ENCODE measurements at places on chromosomes 1 and 21.
A peak's percentile ranks its signal among the peaks of the same experiment; 100 is the strongest.

- no peak for ATAC-seq
Measured at GRCh38 chr1:157932069-157932468, 61.4 kb upstream of the KIRREL1 start.

DNA sequence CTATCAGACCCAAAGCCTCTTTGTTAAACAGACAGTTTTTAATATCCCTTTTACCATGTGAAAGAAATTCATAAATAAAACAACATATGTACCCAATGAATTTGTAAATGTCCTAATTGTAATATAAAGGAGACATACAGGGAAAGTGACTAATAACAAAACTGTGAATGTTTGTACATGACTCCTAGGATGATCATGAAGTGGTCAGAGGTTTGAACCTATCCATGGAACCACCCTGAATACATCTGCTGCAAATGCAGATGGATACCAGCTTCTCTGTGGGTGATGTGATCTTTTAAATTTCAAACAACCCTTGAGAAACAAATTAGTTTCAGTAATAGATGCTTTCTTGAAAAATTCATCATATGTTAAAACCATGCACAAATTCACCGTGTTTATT is 16.7 kb upstream of the ACBD3 start:
- ATAC-seq: no peak

GRCh38 chr1:1119272-1119890 is 3.5 kb upstream of the C1orf159 start:
- no peak for ATAC-seq

GRCh38 chr1:58996341-58997059 is 212.7 kb upstream of the JUN start:
- no peak for ATAC-seq

GRCh38 chr1:43354936-43355335 is 3.8 kb upstream of the CDC20 start:
- no peak for ATAC-seq

- ATAC-seq: no peak
Measured at GRCh38 chr1:25858494-25858893, 763 bp downstream of the AUNIP start.

- ATAC-seq: peak; percentile 44
Measured at GRCh38 chr1:158150523-158150922, 30.2 kb upstream of the CD1D start.

GRCh38 chr1:65065524-65066418 is 82.2 kb upstream of the AK4 start:
- no peak for ATAC-seq

DNA sequence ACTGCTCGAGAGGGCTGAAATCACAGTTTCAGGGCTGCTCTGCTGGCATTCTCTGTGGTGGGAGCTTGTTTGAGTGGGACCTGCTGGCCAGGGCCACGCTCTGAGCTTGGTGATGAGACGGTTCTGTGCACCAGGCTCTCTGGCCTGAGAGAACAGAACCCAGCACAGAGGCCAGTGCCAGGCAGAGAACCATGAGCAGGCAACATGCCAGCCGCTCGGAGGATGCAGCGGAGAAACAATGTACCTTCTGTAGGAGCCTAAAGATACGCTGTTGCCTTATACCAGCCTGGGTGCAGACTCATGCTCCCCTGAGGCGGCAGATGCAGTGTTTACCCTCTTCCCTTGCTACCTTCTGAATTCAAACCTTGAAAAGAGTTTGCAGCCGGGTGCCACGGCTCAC is 10.0 kb downstream of the C2CD2 start:
- no peak for ATAC-seq

DNA sequence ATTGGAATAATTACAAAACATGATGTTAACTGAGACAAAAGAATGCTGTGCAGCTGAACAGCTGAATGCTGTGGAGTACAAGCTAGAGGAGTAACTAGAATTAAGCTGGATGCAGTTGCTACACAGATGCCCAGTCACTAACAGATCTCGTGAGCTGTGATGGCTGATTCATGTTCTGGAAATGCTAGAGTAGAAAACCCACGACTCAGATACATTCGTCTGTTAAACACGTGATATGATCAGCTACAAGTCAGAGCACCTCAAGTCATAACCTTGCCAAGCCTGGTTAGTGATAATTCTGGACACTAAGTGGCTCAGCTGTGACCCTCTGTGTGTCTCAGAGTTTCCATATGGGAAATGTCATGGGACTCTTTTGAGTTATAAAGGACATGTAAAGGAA is 89.7 kb upstream of the ESRRG start:
- ATAC-seq: no peak

DNA sequence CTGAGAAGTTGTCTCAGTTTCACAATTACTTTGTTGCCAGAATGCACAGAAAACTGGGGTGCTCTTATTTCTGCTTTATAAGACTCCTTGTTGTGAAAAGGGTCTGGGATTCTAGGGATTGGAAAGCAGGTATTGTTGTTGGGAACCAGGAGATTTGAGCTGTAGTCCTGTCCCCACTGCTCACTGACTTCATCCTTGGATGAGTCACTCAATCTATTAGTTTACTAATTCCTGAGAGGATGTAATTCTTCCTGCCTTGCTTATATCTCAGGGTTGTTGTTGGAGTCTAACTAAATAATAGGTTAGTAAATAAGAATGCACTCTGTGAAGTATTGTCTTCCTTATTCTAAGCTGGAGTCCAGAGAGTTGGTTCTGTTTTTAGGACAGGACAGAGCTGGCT is 172.5 kb upstream of the GALNT2 start:
- ATAC-seq: no peak

GRCh38 chr1:100868364-100868995 is 26.2 kb downstream of the EXTL2 start:
- no peak for ATAC-seq

GRCh38 chr1:216057063-216057462 is 366.2 kb downstream of the USH2A start:
- ATAC-seq: no peak

DNA sequence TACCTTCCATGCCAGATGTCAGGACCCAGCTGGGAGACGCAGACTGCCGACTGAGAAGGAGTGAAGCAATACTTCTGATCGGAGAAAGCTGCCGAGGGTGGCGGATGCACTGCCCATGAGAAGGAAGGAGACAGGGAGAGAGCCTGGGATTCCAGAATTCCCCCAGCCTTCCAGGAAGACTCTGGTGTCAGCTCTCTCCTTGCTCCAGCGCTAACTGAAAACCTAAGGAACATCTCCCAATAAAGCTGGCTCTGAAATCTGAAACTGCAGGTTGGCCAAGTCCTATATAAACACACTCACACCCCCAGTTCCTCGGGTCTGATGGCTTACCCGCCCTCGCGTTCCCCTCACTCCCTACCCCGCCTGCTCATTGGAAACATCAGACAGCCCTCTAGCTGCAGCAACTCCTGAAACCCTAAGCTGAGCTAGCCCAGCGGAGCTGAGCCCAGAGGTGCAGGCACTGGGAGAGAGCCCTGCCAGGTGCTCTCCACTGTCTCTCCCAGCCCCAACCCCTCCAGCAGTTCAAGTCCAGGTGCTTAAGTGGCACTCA is 52.3 kb downstream of the PLEKHA6 start:
- ATAC-seq: no peak

- ATAC-seq: no peak
Measured at GRCh38 chr1:113732802-113733201, 26.5 kb downstream of the PHTF1 start.

DNA sequence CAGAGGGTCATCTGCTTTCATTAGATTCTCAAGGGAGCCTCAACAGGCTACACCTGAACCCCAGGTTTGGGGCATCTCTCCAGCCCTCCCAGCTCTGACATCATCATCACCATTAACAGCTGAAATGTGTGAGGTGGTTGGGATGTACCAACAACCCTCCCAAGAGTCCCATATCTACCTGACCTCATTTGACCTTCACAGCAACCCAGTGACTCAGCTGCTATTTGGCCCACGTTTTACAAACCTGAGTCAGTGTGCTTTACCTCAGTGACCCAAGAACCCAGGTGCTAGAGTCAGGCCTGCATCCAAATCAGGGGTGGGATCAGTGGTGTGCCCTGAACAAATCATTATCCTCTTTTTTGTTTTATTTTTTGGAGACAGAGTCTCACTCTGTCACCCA is 53.3 kb upstream of the TINAGL1 start:
- no peak for ATAC-seq

GRCh38 chr1:167105271-167106118 is 11.6 kb downstream of the STYXL2 start:
- ATAC-seq: peak; percentile 56

GRCh38 chr1:10675813-10676212 is 120.6 kb downstream of the CASZ1 start:
- no peak for ATAC-seq

GRCh38 chr1:209391792-209392191 is 191.7 kb upstream of the CAMK1G start:
- ATAC-seq: no peak

- no peak for ATAC-seq
Measured at GRCh38 chr21:46399129-46399528, 59.6 kb upstream of the DIP2A start.

- ATAC-seq: no peak
Measured at GRCh38 chr1:72568113-72568512, 285.8 kb upstream of the NEGR1 start.

GRCh38 chr1:3074297-3074741 is 5.3 kb downstream of the PRDM16 start:
- ATAC-seq: no peak

- ATAC-seq: no peak
Measured at GRCh38 chr1:237227476-237227875, 185.5 kb downstream of the RYR2 start.

- ATAC-seq: no peak
Measured at GRCh38 chr1:212452323-212453155, 19.8 kb downstream of the NENF start.

DNA sequence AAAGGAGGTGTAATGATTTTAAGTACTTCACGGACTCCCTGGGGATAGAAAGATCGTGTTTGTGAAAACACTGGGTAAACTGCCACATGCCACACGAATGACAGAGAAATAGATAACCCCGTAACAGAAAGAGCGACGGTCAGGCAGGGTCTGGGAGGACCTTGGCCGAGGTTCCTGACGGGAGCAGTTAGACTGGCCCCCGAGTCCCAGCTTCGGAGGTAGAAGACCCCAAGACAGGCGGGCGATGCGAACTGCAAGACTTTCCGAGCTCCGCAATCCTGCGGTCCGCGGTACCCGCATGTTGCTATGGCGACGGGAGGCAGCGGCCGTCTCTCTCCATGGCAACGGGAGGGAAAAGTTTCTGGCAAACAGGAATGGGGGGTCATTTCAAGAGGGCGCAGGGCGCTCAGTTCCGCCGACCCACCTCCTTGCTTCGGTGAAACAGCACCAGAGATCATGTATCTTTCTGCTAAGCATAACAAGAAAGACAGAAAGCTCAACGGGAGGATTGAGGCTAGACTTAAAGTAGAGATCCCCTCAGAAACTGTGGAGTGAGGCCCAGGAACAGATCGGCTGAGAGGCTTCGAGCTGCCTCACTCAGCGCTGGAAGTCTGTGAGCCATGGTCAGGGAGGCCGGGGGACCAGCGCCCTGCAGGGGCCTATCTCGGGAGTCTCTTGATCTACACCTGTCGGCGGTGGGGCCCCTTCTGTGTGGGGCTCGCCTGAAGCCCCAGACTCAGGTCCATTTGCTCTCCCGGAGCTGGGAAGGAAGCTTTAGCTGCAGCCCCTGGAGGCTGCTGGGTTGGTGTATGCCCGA is 685 bp upstream of the SYT6 start:
- no peak for ATAC-seq

- ATAC-seq: no peak
Measured at GRCh38 chr21:41585199-41585994, 77.4 kb upstream of the TMPRSS2 start.

DNA sequence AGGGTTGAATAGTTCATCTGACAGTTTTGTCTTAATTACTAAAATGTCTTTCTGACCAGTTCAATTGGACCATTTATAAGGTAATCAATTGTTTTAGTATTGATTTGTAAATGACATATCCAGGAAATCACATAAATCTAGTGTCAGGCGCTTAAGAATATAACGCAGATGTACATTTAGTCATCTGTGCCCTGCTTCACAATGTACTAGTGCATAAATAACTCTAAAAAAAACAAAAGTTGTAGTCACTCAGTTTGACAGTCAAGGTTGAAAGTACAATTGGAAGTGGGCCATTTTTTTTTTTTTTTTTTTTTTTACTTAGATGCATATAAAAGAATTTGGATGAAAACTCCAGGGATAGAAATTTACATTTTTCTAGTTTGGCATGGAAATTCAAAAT is 490.4 kb downstream of the PTPRC start:
- no peak for ATAC-seq

DNA sequence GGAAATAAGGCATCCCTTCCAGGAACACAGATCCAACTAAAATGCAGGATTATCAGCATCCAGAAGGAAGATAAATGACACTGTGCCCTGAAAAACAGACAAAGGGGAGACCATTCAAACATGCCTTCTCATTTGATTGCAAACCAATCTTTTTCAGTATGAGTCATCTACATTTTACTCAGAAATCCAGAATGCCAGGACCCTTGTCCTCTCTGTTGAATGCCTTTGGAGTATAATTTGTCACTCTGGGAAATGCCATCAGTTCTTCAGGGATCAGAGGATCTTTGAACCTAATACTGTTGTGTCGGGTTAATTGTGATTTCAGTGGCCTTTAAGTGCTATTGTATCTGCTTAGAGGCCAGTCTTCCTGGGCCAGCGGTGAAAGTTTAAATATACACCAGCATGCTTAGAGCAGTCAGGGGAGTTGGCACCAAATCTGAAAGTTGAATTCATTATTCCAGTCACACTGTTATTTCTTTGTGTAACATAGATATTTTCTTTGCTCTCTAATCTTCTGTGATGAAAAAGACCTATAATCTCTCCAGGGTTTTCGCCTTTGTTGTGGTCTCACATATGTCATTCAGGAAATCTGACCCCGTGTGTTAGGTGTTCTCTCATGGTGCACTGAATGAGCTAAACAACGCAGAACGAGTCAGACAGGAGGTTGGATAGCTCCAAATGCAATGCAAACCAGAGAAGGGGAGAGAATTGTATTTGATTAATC is 364.8 kb upstream of the SGIP1 start:
- no peak for ATAC-seq

DNA sequence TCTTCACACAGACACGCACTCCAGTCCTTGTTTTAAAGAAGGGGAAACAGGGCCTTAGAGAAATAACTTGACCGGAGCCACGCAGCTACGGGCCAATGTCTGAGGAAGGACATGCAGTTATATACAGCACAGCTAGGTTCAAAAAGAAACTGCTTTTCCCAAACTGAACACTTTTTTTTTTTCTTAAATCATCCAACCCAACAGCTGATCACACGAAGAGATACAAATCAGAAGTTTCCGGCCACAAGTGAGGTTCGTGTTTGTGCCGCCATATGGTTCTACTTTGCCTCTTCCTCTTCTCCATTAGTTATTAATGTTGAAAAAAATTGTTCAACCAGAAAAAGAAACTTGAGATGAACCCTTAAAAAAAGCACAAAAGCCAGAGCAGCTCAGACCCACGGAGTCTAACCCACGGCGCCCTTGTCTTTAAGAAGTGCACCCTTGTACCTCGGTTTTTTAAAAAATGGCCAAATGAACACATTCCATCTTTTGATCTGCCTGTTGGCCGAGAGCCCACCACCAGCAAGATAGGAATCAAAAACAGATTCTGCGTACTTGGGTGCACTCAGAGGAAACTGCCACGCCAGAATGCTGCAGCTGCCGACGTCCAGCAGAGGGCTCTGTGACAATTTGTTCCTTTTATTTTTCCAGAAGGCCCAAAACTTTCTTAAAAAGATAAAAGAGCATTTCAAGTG is 78.9 kb downstream of the SLC66A1 start:
- ATAC-seq: peak; percentile 89

Measured in stimulated activated memory B cell treated with anti-CD40 and anti-IgM and Interleukin-4, amounts not matched to agents 10 μg/mL and 1 μg/mL and 100 μg/mL, for 72 hours (primary cell).